ENCODE measurements at places on chromosomes 6 and 20.
A peak's percentile ranks its signal among the peaks of the same experiment; 100 is the strongest.

GRCh38 chr6:146106532-146106931, 77.7 kb downstream of the GRM1 start:
- no peak for DNase-seq

DNA sequence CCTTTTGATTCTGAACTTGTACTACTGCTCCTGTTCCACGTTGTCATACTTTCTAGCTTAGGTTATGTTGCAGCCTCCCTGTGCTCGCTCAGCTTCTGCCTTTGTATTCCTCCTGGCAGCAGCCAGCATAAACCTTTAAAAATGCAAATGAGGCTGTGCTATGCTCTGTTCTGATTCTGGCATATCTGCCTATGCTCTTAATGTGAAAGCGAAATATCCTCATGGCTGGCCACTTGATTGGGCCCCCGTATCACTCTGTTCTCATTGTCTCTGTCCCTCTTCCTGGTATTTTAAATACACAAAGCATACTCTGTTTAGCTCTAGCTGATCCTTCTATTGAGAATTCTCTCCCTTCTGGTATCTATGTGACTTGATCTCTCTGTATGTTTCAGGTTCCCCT, 139.0 kb downstream of the JARID2 start:
- no peak for DNase-seq

DNA sequence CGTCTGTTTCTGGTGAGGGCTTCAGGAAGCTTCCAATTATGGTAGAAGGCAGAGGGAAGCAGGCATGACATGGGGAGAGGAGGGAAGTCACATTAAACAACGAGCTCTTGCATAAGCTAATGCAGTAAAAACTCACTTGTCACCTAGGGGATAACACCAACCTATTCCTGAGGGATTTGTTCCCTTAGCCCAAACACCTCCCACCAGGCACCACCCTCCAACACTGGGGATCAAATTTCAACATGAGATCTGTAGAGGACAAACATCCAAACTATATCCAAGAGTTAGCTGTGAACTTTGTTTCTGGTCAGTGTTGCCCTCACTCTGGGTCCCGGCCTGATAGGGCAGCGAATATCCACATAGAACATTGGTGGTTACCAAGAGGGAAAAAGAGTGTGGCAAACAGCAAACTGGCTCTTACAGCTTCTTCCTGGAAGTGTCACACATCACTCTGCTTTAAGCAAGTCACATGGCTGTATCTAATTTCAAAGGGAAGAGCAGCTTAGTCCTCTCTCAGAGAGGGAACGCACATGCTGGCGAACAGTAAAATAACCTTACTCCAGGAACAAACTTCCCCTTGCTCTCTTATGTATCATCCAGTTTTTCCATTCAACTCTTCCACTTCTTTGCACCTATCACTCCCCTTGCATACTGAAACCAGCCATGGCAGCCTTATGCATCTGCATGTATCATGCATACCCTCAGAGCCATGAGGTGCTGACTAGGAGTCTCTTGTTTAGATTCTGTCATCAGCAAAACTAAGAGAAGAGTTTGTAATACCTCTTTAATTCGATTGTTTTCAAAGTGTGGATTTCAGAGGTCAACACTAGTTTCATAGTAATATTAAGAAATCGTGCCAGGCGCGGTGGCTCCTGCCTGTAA, 4.8 kb upstream of the MOCS1 start:
- no peak for DNase-seq

- DNase-seq = no peak
Observed at GRCh38 chr6:105748737-105749161, 337.4 kb upstream of the PRDM1 start.

DNA sequence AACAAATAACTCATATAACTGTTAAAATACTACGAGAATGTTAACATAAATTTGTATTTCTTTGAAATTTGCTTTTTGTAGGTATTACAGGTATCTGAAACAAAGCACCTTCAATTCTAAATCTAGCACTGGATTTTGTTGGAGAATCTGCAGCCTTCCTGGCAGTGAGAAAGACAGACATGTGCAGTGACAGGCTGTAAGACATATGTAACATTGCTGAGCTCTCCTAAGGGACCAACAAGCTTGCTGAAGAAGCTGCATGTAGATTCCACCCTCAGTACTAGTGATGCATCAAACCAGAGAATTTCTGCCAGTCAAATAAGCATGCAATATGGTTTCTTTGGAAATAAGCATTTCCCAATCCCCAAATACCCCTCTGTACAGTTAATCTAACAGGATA, 20.5 kb upstream of the KIAA1586 start:
- DNase-seq = no peak

DNA sequence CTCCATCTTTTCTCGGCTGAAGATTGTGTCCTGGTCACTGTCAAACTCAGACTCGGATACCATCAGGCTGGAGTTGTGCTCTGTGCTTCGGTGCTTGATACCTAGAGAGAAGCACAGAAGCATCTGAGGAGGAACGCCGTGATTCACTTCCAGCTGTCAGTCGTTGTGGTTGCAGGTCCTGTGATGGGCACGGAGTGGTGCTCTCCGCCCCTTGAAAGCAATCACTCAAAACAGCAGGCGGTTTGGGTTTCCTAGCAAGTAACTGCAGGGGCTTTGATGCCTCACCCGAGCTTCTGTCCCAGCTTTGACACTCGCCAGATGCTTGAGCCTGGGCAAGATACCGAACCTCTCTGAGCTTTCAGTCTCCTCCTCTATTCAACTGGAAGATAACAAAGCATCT, 52.5 kb downstream of the ALDH5A1 start:
- DNase-seq = peak; percentile 25

GRCh38 chr6:141658696-141659095, 474.0 kb upstream of the GJE1 start:
- DNase-seq = no peak

DNA sequence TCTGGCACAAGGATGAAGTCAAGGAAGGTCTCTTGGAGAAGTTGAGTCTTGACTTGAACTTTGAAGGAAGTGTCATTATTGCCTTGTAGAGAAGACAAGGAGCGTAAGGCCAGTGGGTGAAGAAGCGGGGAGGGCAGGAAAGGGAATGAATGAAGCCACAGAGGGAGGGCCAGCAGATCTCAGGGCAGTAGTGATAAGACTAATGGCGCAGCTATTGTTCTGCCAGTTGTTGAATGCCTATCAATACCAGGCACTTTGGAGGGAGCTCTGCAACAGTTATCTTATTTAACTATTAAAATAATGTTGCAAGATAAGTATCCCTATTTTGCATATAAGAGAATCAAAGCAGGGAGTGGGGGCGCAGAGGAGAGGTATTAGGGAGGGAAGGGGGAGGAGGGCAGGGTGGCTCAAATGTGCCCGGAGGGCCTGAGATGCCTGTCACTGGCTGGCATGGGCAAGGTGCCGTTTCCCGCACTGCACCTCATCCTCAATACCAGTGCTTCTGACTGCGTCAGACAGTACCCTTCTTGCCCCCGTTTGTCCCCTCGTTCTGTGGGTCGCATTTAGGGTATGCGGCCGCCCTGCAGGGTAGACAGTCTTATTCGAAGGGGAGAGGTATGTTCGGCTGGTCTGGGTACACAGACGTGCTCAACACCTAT, 109.8 kb downstream of the ZDHHC14 start:
- no peak for DNase-seq

DNA sequence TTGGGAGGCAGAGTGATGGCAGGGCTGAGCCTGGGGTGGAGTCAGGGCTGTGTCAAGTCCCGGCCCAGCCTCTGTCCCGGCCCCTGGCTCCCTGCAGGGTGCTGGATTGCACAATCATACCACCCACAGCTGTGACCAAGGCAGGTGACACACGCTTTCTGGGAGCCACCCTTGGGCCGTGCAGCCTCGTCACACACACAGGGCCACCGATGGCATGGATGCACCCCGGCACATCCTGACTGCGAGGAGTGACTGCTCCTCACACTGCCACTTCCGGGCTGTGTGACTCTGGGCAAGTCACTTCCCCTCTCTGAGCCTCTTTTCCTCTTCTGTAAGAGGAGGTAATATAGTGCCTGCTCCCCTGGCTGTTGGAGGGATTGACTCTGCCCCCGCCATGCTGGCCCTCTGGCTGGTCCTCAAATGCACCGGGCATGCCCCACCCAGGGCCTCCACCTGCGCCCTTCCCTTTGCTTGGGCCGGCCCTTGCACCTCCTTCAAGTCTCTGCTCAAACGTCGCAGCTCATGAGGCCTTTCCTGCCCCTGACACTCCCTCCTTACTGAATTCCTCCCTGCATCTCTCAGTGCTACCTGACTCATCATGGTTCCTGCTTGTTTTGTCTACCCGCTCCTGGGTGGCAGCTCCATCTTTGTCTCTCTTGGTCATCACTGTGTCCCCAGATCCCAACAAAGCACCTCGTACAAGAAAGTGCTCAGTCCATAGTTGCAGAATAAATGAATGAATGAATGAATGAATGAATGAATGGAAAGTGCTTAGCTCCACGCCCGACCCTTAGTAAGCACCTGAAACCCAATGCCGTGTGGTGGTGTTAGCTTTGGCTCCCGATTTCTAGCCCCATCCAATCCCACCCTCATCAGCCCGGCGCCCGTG, 93.5 kb downstream of the CEBPB start:
- no peak for DNase-seq

GRCh38 chr6:33375143-33375671, 16.4 kb upstream of the KIFC1 start:
- no peak for DNase-seq

- DNase-seq = no peak
Observed at GRCh38 chr6:112956696-112957535, 609.8 kb downstream of the RFPL4B start.

- DNase-seq = no peak
Observed at GRCh38 chr6:157790548-157791160, 32.4 kb upstream of the SNX9 start.

DNA sequence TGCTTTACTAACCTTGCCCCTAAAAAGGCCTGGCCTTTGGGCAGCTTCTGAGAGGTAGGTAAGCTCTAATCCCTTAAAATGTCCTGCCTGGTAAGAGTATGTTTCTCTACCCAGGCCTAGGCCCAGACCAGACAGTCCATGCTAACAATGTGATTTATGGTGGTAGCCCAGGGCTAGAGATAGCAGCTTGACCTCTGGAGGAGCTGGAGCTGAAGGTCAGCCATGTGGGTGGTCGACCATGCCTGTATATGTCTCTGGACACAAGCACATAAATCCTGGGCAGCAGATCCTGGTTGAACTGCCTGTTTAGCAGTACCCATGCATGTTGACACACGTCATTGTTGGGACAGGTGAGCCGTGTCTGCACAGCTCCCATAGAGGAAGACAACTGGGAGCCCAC, 62.1 kb upstream of the PHACTR1 start:
- no peak for DNase-seq

GRCh38 chr6:63295553-63296194, 24.1 kb downstream of the LGSN start:
- DNase-seq = no peak

DNA sequence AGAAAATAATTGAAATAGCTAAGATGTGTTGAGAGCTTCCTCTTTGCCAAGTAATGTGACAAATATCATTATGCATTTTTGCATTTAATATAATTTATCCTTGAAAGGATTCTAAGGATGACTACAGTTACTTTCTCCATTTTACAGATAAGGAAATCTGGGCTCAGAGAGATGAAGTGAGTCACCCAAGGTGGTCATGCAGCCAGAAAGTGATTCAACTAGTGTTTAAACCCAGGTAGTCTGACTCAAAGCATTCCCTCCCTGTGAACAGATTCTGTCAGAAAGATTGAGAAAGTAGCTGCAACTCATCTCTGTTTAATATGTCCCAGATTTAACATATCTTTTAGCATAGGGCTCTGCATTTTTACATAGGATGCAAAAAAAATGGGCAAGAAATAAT, 28.1 kb downstream of the NRSN1 start:
- DNase-seq = no peak

- DNase-seq = no peak
Observed at GRCh38 chr20:48824830-48825565, 2.8 kb downstream of the PREX1 start.

DNA sequence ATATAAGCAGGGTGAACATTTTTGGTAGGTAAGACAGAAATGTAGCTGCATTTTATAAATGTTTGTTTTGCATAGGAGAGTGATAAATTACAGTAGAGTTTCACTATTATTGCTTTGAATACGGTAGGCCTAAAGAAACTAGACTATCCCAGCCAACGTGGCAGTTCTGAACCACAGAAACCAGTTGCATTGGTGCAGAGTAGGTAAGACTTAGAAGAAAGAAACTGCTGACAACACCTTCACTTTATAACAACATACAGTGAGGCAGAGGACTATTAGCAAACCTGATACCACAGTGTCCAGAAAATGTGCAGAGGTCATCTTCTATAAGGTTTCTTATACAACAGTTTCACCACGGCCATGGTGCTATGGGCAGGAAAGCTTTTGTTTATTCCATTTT, 566.1 kb downstream of the KIF16B start:
- DNase-seq = no peak

DNA sequence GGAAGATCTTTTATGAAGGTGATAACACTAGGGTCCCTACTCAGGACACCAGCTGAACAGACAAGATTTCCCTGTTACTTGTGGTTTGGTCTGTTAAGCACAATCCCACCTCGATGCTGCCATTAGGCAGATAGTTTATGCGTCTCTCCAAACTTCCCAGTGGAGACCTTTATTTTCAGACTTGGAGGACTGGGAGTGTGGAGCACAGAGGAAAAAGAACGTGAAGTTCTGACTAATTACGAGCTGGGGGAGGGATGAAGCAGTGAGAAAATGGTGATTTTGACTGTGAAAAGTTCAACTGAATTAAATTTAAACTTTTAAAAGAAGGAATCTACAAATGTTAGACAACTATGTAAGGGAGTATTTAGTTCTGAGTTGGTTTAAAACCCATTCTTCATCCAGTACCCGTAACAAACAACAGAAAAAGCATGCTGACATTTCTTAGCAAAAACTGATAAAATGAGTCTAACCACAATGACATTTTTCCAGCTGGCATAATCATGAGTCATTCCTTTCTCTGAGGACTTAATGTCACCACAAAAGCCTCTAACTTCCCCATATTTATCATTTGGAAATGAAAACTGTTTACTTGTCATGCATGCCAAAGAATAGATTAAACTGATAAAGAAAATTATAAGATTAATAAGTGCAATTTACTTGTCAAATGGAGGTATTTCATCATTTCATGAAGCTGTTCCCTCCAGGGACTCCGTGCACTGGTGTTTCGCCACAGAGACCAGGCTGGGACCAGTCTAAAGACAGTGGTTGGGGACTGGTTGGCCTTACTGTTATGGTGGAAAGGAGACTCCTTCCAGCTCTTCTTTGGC, 113.3 kb upstream of the SSTR4 start:
- no peak for DNase-seq

DNA sequence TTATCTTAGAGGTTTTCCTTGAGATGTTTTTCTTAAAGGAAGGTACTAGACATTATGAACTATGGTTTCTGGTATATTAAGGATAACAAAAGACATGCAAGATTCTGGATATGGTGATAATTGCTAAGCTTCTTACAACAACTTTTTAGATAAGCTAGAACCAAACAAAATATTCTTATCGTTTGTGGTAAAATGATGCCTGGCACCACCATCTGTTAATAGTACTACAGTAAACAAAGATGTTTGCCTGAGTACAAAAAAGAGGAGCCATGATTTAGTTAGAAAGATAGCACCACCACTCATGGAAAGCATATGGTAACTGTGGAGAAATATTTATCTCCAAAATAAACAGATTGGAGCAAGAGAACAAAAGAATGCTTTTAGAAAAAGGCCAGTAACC, 747.3 kb downstream of the COL12A1 start:
- no peak for DNase-seq
